ENCODE measurements at places on chromosomes 7 and 10.

GRCh38 chr7:1848013-1848640, 178.1 kb downstream of the ELFN1 start:
- DNase-seq, result no peak

DNA sequence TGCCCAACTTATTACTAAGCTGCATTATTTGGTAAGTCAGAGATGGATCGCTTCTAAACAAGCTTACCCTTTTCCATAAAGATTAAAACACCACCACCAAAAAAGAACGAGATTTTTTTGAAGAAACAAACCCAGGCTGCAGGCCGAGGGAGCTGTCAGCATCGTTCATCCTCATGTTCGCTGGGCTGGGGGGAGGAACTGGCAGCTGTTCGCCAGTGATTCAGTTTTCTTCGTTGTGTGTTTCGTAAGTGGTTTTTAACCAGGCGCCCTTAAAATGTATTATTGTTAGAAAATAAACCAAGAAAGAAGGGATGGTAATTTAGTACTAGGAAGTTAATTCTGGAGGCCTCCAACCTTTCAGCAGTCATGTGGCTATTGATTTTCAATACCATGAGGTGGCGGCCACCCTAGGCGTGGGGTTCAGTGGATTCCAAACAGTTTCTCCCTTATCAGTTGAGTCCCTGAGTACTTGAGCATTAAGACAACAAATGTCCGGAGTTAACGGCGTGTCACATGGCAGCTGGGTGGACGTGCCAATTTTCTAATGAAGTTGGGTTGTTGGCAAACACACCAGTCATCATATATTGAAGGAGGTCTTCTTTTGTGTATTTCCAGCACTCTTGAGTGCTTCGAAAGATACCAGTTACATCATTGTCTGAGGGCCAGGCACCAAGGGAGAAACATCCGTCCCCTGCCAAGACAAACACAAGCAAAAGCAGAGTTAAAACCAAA, 173.2 kb downstream of the EBF3 start:
- DNase-seq, result no peak

DNA sequence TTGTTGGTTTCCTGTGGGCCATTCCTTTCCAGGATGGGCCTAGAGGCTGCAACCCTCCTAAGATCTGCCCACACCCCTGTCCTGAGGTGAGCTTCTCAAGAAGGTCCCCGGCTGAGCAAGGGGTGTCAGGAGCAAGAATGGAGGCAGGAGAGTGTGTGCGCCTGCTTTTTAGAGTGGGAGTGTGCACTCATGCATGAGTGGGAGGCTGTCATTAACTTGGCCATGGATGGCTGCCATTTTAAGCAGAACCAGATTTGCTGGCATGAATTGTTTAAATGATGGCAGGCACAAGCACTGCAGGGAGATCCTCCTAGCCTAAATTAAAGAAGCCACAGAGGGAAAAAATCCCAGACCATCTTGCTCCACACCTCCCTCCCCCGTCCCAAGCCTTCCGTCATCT, 2.9 kb upstream of the SGPL1 start:
- no peak for DNase-seq

- DNase-seq, result peak; percentile 60
These were observed 26.5 kb upstream of the VSIR start for GRCh38 chr10:71799608-71800453.

- peak; percentile 25 for DNase-seq
These were observed 46.0 kb downstream of the ZNF777 start for GRCh38 chr7:149414745-149415390.

DNA sequence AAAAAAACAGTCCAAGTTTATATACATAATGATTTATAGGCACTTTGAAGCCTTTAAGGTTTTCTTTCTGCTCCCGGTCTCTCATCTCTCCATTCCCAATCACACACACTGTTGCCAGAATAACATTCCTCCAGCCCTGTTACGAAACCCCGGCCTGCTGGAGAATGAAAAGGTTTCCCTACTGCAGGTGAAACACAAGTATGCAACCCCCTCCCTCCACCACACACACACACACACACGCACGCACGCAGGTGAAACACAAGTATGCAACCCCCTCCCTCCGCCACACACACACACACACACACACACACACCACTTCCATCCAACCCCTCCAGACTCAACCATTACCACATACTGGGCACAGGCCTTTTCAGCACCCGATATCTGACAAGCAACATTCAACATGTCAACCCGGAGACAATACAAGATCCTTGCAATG, 87.5 kb downstream of the PARD3 start:
- DNase-seq, result no peak

DNA sequence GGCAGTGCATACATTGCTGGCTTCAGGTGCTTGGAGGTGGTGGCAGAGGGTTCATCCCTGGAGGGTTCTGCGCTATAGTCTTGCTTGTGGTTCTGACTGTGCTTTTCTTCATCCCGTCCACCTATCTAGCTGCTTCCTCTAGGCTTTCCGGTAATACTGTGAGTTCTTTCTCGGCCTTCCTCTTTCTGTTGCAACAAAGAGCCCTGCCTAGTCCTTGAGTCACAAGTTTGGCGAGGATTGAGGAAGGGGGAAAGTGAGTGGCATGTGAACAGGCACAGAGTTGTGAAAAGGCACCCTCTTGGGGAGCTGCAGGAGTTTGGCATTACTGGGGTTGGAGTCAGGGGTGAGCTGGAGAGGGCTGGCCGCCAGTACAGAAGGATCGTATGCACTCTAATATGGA, 123.0 kb downstream of the SH2D4B start:
- peak; percentile 90 for DNase-seq

DNA sequence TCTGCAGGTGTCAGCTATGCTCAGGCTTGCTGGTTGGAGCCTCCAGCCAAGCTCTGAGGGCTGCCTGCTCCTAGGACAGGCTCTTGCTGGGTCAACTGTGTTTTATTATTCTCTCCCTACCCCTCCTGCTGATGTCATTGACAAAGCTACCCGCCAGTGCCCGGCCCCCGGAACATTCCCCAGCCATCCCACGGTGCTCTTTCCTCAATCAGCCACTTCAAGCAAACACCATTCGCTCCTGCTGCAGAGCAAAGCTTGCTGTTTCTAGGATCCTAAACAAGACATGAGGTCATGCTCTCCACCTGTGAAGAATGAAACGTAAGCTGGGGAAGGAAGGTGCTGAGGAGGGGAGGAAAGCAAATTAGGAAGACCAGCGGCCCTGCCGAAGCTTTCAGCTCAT, 2.1 kb upstream of the C10orf71 start:
- no peak for DNase-seq

DNA sequence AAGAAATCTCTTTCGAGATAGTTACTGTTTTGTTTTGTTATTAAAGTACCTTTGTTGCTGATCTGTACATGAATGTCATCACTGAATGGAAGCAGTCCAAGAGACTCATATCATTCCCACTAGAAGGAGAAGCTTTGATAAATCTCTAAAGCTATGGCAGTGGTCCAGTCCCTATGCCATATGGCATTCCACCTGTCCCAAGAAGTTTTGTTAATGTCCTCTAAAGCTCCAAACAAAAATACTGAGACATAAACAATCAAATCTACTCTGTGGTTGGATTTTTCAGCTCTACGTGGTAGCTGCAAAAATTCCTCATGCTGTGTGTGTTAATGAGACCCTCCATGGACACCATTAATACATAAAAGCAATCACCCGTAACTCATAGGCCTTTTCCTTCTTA, 94.1 kb downstream of the LRRN3 start:
- DNase-seq, result no peak

GRCh38 chr10:45566415-45566814, 106.2 kb downstream of the ZFAND4 start:
- DNase-seq, result no peak

DNA sequence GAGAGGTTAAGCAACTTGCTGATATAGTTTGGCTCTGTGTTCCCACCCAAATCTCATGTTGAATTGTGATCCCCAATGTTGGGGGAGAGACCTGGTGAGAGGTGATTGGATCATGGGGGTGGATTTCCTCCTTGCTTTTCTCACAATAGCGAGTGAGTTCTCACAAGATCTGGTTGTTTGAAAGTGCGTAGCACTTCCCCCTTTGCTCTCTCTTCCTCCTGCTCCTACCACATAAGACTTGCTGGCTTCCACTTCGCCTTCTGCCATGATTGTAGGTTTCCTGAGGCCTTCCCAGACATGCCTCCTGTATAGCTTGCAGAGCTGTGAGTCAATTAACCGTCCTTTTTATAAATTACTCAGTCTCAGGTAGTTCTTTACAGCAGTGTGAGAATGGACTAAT, 13.5 kb upstream of the ZNRF2 start:
- peak; percentile 43 for DNase-seq

DNA sequence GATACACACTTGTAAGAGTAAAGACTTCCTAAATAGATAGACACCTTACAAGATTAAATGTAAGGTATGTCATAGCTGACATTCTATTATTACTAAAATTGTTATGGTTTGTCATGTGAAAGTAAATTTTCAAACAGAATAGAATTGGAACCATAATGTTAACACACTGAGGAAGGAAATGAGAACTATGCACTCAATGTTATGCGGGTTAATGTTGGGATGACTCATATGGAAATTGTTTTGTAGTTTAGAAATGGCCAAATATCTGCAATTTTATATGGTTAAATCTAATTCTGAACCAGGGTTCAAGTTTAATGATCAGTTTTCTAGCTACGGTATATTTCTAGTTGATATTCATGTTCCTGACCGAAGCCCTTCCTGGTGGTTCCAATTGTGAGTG, 214.2 kb upstream of the ADO start:
- no peak for DNase-seq

GRCh38 chr7:148722340-148723165, 23.9 kb downstream of the CUL1 start:
- no peak for DNase-seq

All from suppressor macrophage treated with lipopolysaccharide for 1 hour (primary cell).